Peyer's patch (tissue), 4 donors: ENCODE measurements at places on chromosomes 7 and 10. TPM values are rescaled to one million over a fixed set of nuclear protein-coding genes. Genes with fewer than 3 reads are reported as not detected.
A peak's percentile ranks its signal among the peaks of the same experiment; 100 is the strongest.

RBAK gene
- total RNA-seq = 10.9 TPM

RGR gene
- total RNA-seq = not detected

CCDC146 gene
- 23.5 TPM for total RNA-seq

GRCh38 chr7:132090444-132090843, 485.8 kb downstream of the PLXNA4 start:
- no peak overlapping the region for H3K4me3 ChIP-seq
- no peak for DNase-seq
- H3K27ac ChIP-seq = no peak overlapping the region

NKX2-3 gene
- total RNA-seq = 4.9 TPM

NPS gene
- not detected for total RNA-seq

GRCh38 chr10:36115364-36115763, 473.3 kb upstream of the FZD8 start:
- no peaks in the 10 kb centered on the region for H3K27me3 ChIP-seq
- H3K27ac ChIP-seq = no peak overlapping the region
- no peaks in the 10 kb centered on the region for H3K4me1 ChIP-seq
- no peak overlapping the region for H3K4me3 ChIP-seq
- no peaks in the 10 kb centered on the region for H3K36me3 ChIP-seq

FBXL13 gene
- 1.3 TPM for total RNA-seq

REPIN1 gene
- 209 TPM for total RNA-seq

DNA sequence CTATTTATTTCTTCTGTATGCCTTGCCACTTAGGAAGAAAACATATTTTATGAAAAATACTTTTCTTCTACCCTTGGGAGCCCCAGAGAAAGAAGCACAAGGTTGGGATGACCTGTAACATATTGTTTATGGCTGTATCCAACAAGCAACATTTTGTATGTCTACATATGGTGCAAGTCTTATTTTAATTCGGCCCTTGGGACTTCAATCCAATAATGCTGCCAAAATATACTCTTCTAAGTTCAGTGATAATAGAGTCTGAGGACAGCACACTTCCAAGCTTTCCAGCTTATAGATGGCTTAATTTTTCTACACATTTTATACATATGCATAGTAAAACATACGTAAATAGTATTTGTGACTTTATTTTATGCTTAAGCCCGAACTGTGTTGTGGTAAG, 318.5 kb upstream of the SEMA3A start:
- H3K27me3 ChIP-seq = no peaks in the 10 kb centered on the region
- no peak overlapping the region for H3K4me3 ChIP-seq
- DNase-seq = no peak
- no peak overlapping the region for H3K27ac ChIP-seq

DNA sequence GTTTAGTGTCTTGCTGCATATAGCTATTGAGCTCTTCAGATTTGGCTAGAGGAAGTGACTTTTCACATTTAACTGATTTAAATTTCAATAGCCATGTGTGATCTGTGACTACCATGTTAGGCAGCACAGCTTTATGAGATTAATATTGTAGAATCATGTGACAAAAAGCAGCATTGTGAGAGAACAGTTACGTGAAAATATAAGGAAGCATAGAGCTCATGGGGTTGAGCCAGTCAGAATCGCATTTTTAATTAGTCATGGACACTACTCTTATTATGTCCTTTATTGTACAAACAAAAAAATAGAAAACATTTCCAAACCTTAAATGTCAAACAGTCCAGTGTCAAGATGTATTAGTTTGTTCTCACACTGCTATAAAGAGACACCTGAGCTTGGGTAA, 48.0 kb downstream of the MTURN start:
- H3K27ac ChIP-seq = no peak overlapping the region
- H3K4me3 ChIP-seq = no peak overlapping the region
- H3K27me3 ChIP-seq = no peaks in the 10 kb centered on the region

DNA sequence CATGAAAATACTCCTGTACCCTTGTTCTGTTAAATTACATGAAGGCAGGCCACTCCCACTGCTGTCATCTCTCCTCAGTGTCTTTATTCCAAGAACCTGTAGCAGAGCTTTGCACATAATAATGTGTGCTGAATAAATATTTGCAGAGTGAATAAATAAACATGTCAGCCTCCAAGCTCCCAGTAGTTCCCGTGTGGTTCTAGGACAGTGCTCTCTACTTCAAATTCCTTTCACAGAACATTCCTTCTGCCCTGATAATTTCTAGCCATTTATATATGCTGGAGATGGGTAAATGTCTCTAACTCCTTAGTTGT, 20.3 kb upstream of the HYAL4 start:
- DNase-seq = no peak
- no peaks in the 10 kb centered on the region for H3K36me3 ChIP-seq
- no peaks in the 10 kb centered on the region for H3K27me3 ChIP-seq
- H3K4me1 ChIP-seq = no peaks in the 10 kb centered on the region
- H3K4me3 ChIP-seq = no peak overlapping the region
- no peak overlapping the region for H3K27ac ChIP-seq

GRCh38 chr10:60729106-60729505, 49.2 kb upstream of the CDK1 start:
- DNase-seq = no peak
- H3K36me3 ChIP-seq = no peaks in the 10 kb centered on the region
- H3K4me1 ChIP-seq = peaks cover 4% of the 10 kb centered on the region
- H3K27ac ChIP-seq = peak overlapping the region; percentile 89

CYP26C1 gene
- total RNA-seq = not detected

DNA sequence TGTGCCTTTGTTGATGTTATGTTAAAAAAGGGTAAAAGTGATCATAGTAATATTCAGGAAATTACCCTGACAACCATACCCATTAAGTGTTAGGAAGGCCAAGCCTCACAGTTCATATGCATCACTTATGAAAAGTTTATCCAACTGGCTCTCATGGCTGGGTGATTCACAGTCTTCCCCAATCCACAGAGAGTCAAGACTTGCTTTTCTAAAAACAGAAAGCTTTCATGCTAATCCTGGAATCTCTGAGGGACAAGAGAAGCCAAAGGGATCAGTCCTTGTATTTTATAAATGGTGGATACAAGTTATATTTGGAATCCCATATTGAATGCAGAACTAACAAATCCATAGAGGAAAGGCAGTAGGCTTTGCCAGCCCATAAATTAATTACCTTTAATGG, 218.3 kb downstream of the JAZF1 start:
- H3K36me3 ChIP-seq = no peaks in the 10 kb centered on the region
- no peaks in the 10 kb centered on the region for H3K4me1 ChIP-seq
- no peak overlapping the region for H3K27ac ChIP-seq
- no peak overlapping the region for H3K4me3 ChIP-seq
- DNase-seq = no peak
- H3K27me3 ChIP-seq = no peaks in the 10 kb centered on the region

GRCh38 chr7:107678110-107678753, 17.6 kb downstream of the SLC26A4 start:
- H3K27ac ChIP-seq = no peak overlapping the region
- H3K27me3 ChIP-seq = no peaks in the 10 kb centered on the region
- no peak for DNase-seq
- no peaks in the 10 kb centered on the region for H3K36me3 ChIP-seq
- no peaks in the 10 kb centered on the region for H3K4me1 ChIP-seq
- H3K4me3 ChIP-seq = no peak overlapping the region

UPK3BL1 gene
- 20.7 TPM for total RNA-seq

KMT2C gene
- total RNA-seq = 185 TPM

DNA sequence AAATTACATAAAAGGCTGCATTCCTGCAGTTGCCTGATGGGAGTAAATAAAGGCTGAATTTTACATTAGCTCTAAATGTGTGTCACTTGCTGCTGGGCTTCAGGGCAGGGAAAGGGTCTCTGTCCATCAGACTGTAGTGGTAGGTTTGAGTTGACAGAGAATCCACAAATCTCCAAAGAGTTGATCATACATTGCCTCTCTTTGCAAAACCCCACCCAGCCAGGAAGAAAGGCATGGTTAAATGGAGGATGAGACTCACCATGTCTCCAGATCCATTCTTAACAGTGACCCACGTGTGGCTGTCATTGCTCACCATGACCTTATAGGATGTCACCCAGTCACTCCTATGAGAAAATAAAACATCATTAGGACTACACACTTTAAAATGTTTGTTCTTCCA, 92.8 kb downstream of the CPXM2 start:
- H3K27me3 ChIP-seq = no peaks in the 10 kb centered on the region
- H3K27ac ChIP-seq = no peak overlapping the region
- no peak for DNase-seq
- no peak overlapping the region for H3K4me3 ChIP-seq

GRCh38 chr7:82153776-82154175, 289.8 kb downstream of the CACNA2D1 start:
- H3K36me3 ChIP-seq = no peaks in the 10 kb centered on the region
- no peaks in the 10 kb centered on the region for H3K4me1 ChIP-seq
- H3K4me3 ChIP-seq = no peak overlapping the region
- H3K27me3 ChIP-seq = no peaks in the 10 kb centered on the region

POMZP3 gene
- 14.0 TPM for total RNA-seq

PDK4 gene
- total RNA-seq = 664 TPM

GRCh38 chr10:102598243-102598642, 46.0 kb upstream of the TRIM8 start:
- H3K36me3 ChIP-seq = no peaks in the 10 kb centered on the region
- H3K4me1 ChIP-seq = no peaks in the 10 kb centered on the region
- no peak overlapping the region for H3K4me3 ChIP-seq
- no peaks in the 10 kb centered on the region for H3K27me3 ChIP-seq
- no peak for DNase-seq

GRCh38 chr7:81833401-81833800, 63.6 kb upstream of the HGF start:
- DNase-seq = no peak
- no peaks in the 10 kb centered on the region for H3K27me3 ChIP-seq
- no peaks in the 10 kb centered on the region for H3K4me1 ChIP-seq
- no peak overlapping the region for H3K4me3 ChIP-seq
- no peak overlapping the region for H3K27ac ChIP-seq

IL15RA gene
- total RNA-seq = 19.4 TPM

DNA sequence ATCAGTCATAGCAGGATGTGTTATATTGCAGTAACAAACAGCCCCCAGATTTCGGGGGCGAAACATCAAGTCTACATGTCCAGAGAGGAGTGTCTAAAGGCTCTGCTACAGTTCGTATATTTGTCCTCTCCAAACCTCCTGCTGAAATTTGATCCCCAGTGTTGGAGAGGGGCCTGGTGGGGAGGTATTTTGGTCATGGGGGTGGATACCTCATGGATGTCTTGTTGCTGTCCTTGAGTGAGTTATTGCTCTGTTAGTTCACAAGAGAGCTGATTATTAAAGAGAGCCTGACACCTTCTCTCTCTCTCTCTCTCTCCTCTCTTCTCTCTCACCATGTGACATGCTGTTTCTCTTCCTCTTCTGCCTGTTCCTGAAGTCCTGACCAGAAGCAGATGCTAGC, 343.7 kb downstream of the TCERG1L start:
- no peaks in the 10 kb centered on the region for H3K27me3 ChIP-seq
- no peaks in the 10 kb centered on the region for H3K36me3 ChIP-seq
- H3K27ac ChIP-seq = no peak overlapping the region
- no peak for DNase-seq
- H3K4me1 ChIP-seq = no peaks in the 10 kb centered on the region
- H3K4me3 ChIP-seq = no peak overlapping the region

GRCh38 chr7:150986099-150986512, 4.7 kb upstream of the NOS3 start:
- H3K4me1 ChIP-seq = no peaks in the 10 kb centered on the region
- no peaks in the 10 kb centered on the region for H3K27me3 ChIP-seq
- DNase-seq = peak; percentile 86
- no peaks in the 10 kb centered on the region for H3K36me3 ChIP-seq
- H3K4me3 ChIP-seq = no peak overlapping the region

CNNM2 gene
- 18.1 TPM for total RNA-seq

DNA sequence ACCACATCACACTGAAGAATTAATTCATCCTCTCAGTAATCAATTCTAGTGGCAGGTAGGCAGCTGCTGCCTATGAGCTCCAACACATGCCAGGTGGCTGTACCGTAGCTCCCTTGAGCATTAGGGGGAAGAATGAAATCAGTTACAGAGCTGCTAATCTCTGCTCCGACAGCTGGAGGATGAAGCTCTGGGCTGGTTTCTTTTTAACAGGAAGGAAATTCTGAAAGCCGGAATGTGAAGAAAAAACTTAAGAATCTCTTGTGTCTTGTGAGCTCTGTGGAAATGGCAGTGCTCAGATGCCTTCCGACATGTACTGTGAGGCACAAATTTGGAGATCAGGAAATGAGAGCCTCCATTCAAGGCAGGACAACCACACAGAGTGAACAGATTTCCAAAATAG, 2.8 kb upstream of the AHCYL2 start:
- no peaks in the 10 kb centered on the region for H3K36me3 ChIP-seq
- DNase-seq = no peak
- H3K4me3 ChIP-seq = no peak overlapping the region
- no peak overlapping the region for H3K27ac ChIP-seq
- H3K4me1 ChIP-seq = peaks cover 7% of the 10 kb centered on the region

TBL2 gene
- 35.6 TPM for total RNA-seq

HDAC9 gene
- 6.0 TPM for total RNA-seq

GRCh38 chr10:44183667-44184632, 200.9 kb downstream of the CXCL12 start:
- H3K27me3 ChIP-seq = no peaks in the 10 kb centered on the region
- H3K4me3 ChIP-seq = no peak overlapping the region
- no peaks in the 10 kb centered on the region for H3K36me3 ChIP-seq
- H3K4me1 ChIP-seq = no peaks in the 10 kb centered on the region
- no peak overlapping the region for H3K27ac ChIP-seq
- DNase-seq = no peak

GRCh38 chr10:122143238-122143841, 127.8 kb upstream of the BTBD16 start:
- no peak overlapping the region for H3K4me3 ChIP-seq
- no peaks in the 10 kb centered on the region for H3K4me1 ChIP-seq
- peaks cover 13% of the 10 kb centered on the region for H3K36me3 ChIP-seq
- H3K27ac ChIP-seq = peak overlapping the region; percentile 53

GRCh38 chr10:88159127-88159829, 295.9 kb downstream of the PTEN start:
- H3K4me3 ChIP-seq = no peak overlapping the region
- no peaks in the 10 kb centered on the region for H3K27me3 ChIP-seq
- no peaks in the 10 kb centered on the region for H3K36me3 ChIP-seq
- DNase-seq = no peak

GRCh38 chr10:132423966-132424861, 27.2 kb downstream of the PWWP2B start:
- H3K4me1 ChIP-seq = peaks cover 18% of the 10 kb centered on the region
- DNase-seq = no peak
- no peaks in the 10 kb centered on the region for H3K36me3 ChIP-seq
- no peaks in the 10 kb centered on the region for H3K27me3 ChIP-seq
- no peak overlapping the region for H3K4me3 ChIP-seq
- H3K27ac ChIP-seq = peak overlapping the region; percentile 91

DNA sequence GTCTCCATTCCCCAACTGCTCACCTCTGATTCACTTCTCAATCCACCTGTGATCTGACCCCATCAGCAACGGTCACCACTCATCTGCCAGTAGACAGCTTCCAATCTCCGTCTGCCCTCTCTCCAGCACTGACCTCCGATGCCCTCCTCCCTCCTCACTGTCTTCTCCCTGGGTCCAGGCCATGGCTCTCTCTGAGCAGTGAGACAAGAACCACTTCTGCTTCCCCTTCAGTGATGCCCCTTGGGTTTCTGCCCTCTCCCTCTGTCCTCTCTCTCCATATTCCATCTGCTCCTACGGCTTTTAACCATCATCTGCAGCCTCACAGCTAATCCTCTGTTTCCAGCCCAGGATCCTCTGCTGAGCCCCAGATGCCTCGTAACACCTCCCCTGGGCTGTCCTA, 55.5 kb upstream of the OPALIN start:
- no peak for DNase-seq
- H3K4me1 ChIP-seq = no peaks in the 10 kb centered on the region
- no peaks in the 10 kb centered on the region for H3K27me3 ChIP-seq
- H3K4me3 ChIP-seq = no peak overlapping the region
